ENCODE measurements at places on chromosomes 4 and X.

- no peak for DNase-seq
These were observed 175.1 kb upstream of the KIT start for GRCh38 chr4:54482529-54483200.

DNA sequence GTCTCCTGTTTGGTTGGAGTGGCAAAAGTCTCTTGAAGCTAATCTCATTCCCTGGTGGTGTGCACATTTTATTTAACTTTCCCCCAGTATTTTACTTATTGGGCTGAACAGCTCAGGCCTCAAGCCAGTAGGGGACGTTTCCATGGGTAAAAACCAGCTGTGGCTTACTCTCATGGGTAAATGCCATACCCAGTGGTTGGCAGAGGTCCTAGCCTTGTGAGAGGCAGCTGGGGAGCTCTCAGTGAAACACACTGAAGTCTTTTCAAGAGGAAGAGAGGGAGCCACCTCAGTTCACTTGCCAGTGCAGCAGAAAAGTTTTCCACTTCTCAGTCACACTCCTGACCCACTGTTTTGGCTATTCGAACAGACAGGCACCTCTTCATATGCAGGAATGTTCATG, 1964.2 kb downstream of the ARAP2 start:
- DNase-seq = no peak

DNA sequence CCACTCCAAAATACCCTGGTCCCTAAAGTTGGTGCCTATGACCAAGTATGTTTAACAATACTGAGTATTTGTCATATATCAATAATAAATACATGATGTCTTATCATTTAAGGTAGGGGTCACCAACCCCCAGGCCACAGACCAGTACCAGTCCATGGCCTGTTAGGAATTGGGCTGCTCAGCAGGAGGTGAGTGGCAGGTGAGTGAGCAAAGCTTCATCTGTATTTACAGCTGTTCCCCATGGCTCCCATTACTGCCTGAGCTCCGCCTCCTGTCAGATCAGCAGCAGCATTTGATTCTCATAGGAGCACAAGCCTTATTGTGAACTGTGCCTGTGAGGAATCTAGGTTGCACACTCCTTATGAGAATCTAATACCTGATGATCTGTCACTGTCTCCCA, 126.2 kb downstream of the HNRNPD start:
- DNase-seq = no peak

DNA sequence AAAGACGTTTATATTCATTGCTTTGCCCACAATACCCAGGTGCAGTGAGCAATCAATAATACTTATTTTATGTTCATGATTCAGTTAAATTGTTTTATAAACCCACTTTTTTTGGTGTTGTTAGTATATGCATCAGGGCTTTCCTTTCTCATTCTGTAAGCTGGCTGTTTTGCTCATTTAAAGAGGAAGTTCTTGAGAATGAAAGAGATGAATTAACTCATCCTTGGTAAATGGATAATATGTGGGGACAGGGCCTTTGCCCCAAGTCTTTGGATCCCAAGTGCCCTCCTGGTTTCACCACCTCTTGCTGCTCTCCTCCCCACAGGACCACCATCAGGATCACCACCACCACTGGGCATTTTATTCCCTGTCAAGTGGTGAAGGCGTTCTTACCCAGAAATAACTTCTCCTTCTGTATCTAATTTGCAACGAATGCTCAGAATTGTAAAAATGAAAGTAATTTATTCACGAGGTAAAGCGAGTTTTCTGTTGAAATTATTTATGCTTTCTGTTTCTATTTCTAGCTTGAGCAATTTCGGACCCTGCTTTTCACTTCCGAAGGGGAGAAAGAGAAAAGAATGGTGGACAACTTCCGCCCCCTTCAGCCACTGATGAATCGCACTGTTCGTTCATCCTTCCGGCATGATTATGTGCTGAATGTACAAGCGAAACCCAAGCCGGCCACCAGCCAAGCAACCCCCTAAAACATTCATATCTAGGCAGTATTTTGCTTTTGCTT, 8.2 kb upstream of the ZRSR2 start:
- no peak for DNase-seq

DNA sequence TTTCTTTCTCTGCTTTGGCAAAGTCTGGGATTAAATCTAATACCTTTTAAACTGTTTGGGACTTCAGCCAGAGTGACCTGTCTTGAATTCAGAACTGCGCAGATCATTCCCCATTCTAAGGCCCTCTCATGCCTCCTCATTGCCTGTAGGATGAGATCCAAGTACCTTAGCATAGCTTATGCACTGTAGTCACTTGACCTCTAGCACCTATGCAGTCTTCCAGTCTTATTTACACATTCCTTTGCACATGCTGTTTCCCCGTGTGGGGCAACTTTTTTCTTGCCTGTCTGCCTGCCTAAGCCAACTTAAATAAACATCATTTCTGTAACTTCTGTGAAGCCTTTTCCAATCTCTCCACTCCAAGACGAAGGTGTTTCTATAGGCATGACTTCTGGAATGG, 68.4 kb downstream of the AR start:
- DNase-seq = no peak

- no peak for DNase-seq
These were observed 30.5 kb upstream of the ADGRG2 start for GRCh38 chrX:19152762-19153161.

DNA sequence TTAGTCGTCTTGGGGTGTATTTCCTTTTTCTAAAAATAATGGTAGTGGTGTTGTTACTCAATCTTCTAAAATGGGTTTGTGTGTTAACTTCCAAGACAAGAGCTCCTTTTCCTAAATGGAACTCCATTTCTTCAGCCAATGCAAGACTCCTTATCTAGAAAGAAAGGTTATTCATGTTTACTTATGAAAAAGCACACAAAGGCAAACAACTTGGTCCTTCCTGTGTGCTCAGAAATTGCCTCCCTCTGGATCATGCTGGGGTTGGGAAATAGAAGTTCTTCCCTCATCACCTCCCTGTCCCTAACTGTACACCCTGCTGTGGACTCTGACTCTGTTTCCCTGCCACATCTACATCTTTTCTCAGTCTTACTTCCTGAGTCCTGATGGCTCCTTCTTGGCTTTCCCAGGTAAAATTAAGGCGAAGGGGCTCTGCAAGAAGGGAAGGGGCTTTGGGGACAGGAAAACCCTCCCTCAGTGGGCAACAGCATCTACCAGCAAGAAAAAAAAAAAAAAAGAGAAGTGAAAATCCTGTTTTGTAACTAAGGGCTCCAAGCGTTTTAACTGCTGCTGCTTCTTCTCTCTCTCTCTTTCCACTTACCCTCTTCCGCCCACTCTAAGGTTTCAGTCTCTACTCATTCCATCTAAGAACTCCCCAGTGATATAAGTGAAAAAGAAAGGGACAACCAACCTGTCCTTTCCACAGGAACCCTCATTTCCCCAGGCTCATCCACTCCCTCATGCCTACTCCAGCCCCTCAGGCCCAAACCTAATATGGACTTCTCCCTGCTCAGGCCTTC, 19.8 kb upstream of the TASL start:
- no peak for DNase-seq

GRCh38 chr4:2459589-2460349, 9.1 kb upstream of the RNF4 start:
- no peak for DNase-seq

DNA sequence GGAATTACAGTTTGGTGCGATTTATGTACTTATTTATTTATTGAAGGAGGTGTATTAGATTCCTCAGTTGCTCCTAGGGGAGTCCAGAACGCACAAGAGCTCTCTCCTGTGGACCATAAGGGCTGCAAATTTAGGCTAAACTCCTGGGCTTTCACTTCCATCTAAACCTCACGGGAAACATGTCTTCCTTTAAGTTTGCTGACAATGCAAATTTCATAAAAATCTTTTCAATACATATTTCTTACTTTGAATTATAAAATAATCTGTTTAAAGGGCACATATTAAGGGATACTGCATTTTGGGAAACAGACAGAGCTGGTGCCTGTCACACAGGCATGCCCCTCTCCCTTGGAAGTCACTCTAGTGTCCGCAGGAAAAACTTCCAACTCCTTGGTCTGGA, 438.0 kb upstream of the CPEB2 start:
- DNase-seq = no peak

DNA sequence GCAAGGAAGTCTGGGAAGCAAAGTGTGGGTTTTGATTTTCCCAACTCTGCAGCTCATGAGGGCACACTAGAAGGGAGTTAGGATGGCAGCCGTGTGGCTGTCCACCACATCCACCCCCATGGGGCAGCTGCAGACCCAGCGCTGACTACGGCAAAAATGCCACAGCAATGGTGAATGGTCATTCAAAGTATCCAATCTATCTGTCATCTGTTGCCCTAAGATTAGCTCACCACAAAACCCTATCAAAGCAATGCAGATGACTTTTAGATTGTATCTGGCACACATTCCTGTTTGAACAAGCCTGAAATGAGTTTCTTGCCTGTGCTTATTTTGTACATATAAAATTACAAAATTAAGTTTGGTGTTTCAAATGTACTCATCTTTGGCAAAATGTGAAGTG, 29.7 kb upstream of the HPSE start:
- no peak for DNase-seq

GRCh38 chr4:47915378-47915777, 995 bp upstream of the NFXL1 start:
- DNase-seq = no peak

- no peak for DNase-seq
These were observed 58.3 kb downstream of the TLR10 start for GRCh38 chr4:38724475-38724808.

DNA sequence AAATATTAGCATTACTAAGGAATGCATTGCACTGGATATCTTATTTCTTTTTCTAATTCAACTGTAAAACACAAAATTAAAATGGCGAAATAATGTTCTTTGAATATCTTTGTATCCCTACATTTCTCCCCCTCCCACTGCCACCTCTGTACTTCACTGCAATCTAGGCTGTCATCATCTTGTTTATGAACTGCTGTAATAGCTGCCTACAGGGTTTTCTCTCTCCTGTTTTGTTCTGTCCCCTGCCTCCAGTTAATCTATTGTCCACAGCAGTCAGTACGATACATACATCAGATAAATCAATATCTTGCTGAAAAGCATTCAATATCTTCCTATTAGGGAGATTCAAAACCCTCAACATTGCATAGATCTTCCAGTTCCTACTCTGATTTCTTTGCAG, 528.4 kb downstream of the KCNIP4 start:
- DNase-seq = no peak

DNA sequence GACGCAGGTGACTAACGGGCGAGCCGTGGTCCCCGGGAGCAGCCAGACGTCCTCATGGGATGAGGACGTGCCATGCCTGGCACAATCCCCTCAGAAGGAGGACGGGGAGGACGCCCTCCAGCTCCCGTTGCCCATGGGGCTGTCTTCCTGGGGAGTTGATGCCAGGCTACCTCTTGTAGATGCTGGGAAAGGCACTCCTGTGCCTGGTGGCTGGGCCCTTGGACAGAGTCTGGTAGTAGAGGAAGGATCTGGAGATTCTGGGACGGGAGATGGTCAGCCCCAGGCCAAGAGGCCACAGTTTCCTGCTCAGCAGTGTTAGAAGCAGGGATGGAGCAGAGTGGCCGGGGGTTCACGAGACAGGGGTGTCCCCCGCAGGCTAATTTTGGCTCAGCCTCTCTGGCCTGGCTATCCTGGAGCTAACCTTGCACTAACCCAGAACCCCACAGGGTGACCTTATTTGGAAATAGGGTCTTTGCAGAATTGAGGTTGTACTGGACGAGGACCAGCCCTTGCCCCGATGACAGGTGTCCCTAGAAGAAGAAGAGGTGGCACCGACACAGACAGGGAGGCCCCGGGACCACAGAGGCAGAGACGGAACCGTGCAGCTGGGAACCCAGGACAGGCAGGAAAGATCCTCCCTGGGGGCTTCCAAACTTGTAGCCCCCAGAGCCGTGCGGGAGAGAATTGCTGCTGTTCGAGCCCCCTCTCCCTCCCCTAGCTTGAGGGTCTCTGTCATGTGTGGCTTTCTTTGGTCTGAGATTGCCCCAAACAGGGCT, 50.1 kb upstream of the ADRA2C start:
- DNase-seq = no peak

DNA sequence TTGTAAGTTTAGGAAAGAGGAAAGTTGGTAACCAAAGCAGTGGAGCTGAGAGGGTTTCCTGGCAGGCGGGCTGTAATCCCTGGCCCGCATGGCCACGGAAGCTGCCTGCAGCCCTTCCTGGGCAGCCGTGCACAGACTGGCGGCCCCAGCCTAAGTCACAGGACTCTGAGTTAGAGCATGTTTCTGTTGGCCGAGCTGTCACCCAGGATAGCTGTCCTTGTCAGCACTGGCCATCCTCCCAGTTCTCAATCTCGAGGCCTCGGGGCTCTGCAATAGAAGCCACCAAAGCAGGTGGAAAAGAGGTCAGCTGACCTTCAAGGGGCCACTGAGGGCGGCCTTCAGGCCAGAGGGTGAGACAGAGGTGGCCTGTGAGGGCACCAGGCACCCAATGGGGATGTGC, 20.5 kb downstream of the PNMA6E start:
- no peak for DNase-seq

DNA sequence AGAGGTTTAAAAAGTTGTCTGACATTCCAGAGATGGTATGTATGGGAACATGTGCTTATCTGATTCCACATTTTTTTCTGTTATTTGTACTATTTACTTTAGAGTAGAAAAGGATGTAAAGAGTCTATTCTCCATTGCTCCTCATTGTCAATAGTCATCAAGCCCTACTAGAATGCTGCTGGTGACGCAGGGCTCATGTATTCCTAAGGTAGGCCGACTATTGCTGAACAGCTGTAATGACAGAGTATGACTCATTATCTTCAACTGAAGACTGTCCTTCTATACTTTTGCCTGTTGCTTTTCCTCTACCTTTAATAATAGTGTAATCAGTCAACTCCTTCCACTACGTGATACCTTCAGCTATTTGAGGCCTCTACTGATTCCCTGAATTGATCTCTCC, 509.1 kb upstream of the NR3C2 start:
- DNase-seq = no peak

GRCh38 chrX:103107836-103108235, 14.9 kb upstream of the NXF3 start:
- no peak for DNase-seq

DNA sequence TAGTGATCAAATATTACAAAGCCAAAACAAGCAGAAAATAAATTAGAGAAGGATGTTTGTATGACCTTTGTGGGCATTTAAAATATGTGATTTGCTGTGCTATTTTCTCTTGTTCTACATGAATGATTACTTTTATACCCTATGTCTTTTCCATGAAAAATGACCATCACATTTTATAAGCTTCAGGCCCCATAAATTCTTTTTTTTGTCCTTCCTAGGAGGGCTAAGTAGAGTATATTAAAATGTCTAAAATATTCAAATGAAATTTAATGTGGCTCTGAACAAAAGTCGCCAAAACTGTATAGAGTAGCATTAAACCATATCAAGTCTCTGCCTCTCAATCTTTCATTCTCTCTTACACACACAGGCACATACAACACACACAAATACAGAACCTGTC, 15.9 kb upstream of the EMCN start:
- no peak for DNase-seq

DNA sequence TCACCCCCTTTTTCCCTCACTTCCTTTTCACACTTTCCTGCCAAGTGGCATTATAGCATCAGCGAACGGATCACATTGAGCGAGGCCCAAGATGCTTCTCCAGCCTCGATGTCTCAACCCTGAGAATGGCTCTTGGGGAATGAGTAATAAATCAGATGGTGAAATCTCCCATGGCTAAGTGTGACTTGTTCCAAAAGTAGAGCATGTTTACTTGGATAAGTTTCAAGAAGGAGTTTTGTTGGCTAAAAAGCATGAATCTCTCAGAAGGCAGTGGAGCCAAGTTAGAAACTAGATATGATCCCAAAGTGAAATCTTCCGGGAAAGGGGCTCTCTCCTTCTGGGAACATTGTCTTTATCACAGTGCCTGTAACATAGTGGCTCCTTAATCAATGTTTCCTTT, 316.3 kb downstream of the CAMK2D start:
- DNase-seq = no peak

All from stimulated activated CD8-positive, alpha-beta memory T cell treated with anti-CD3 and anti-CD28 coated beads, Interleukin-4, amount 100 ng/mL, for 48 hours (primary cell).